ENCODE measurements at places on chromosomes 5 and 9. TPM values are rescaled to one million over a fixed set of nuclear protein-coding genes. Genes with fewer than 3 reads are reported as not detected.

GRCh38 chr9:96173640-96174039 is 128.3 kb downstream of the HSD17B3 start:
- DNase-seq, result no peak

DNA sequence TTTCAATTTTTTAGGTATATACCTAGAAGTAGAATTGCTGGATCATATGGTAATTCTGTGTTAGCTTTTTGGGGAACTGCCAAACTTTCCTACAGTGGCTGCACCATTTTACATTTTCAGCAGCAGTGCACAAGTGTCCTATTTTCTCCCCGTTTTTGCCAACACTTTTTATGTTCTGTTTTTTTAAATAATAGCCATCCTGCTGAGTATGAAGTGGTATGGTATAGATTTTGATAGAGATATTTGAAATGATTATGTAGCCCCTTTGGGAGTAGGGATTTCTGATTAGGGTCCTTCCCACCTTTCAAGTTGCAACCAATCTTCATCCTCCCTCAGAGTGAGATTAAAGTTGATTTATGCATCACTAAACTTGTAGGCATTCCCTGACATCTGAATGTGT is 76.5 kb downstream of the ARHGEF28 start:
- no peak for DNase-seq

- DNase-seq, result no peak
Observed at GRCh38 chr5:69083412-69083811, 10.4 kb upstream of the SLC30A5 start.

DNA sequence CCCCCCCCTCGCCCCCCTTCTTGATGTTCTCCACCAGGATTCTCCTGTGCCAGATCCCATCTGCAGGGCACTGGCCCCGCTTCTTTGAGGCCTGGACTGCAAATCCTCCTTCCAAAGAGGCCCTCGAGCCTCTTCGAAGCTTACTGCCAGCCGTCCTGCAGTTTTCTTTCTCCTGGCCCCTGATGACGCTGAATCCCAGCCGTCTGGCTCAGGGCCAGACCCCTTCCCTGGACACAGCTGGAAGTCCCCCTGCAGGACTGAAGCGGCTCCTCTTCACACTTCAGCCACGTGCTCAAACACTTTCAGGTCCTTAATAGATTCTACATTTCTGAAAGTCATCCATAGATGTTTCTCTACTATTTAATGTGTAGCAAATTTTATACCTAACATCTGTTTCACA is 121.5 kb downstream of the EHMT1 start:
- no peak for DNase-seq

- DNase-seq, result no peak
Observed at GRCh38 chr5:154970759-154971158, 29.9 kb downstream of the MRPL22 start.

Gene PCA3
- 0.67 TPM for polyA plus RNA-seq

Gene SPATA31A3
- not detected for polyA plus RNA-seq

Gene SPATA31C1
- polyA plus RNA-seq, result 0.76 TPM

Gene PCDHGA6
- 5.8 TPM for polyA plus RNA-seq

Gene ADAMTSL2
- polyA plus RNA-seq, result 1.4 TPM

Data from right renal cortex interstitium (tissue), 3 donors.